ENCODE measurements at places on chromosomes 3 and 15. TPM values are rescaled to one million over a fixed set of nuclear protein-coding genes. Genes with fewer than 3 reads are reported as not detected.

DNA sequence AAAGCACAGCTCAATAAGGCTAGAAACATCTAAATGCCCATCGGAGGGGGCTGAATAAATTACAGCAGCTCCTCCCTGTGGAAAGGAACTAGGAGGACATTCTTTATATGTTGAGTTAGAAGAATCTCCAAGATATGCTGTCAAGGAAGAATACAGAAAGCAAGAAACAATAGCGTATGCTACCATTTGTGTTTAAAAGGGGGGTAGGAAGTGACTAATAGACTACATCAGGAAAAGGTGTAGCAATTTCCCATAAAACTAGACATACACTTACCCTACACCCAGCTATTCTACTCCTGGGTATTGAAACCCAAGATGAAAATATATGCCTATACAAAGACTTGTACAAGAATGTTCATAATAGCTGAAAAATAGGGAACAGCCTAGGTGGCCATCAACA lies 21.6 kb downstream of the SEC61A1 start:
- no peak for DNase-seq

GRCh38 chr3:100775226-100775625 lies 65.9 kb downstream of the TFG start:
- no peak for DNase-seq

GRCh38 chr3:122873741-122874515 lies 79.1 kb downstream of the SLC49A4 start:
- peak; percentile 3 for DNase-seq

DNA sequence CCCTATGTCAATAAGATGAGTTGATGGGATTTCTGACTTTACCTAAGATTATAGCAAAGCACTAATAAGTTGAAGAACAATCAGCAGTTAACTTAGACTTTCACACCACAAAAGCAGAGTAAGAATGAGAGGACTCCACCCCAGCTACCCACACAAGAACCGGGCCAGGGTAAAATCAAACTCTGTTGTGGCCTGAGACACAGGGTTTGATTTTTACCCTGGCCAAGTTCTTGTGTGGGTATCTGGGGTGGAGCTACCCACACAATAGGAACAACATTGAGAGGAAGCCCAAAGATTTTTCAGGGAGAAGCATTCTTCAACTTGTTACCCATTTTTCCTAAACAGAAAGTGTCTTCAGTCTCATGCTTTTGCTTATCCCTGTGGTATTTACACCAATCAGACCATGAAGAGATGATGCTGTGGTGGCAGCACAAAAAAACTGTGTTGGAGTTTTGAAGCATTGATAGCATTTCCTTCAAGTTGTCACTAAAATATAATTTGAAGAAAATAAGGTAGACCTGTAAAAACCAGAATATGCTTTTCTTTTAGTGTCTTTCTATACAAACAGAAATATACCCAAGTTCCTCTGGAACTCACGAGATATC lies 25.6 kb downstream of the CPOX start:
- no peak for DNase-seq

DNA sequence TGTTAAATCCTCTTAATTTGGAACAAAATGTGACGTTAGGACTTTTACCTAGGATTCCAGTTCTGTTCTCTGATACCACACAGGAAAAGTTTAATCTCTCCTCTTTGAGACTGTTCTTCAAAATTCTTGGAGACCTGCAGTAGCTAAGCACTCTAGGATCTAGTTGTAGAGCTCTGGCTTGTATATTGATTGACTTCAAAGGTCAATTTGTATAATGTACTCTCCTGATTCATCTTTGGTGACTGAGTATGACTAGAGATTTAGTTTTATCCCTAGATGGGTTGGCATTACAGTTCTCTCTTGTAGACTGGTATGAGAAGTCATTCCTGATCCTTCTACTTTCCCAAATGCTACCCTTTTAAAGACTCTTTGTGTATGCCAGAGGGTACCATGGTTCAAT lies 168.4 kb upstream of the TPRG1 start:
- DNase-seq: no peak

ZKSCAN7 gene
- 8.1 TPM for total RNA-seq

PCOLCE2 gene
- 2.4 TPM for total RNA-seq

MASP1 gene
- 26.5 TPM for total RNA-seq

- DNase-seq: no peak
These were observed 6.1 kb downstream of the CHRNA5 start for GRCh38 chr15:78571382-78571781.

RETNLB gene
- total RNA-seq: not detected

DNA sequence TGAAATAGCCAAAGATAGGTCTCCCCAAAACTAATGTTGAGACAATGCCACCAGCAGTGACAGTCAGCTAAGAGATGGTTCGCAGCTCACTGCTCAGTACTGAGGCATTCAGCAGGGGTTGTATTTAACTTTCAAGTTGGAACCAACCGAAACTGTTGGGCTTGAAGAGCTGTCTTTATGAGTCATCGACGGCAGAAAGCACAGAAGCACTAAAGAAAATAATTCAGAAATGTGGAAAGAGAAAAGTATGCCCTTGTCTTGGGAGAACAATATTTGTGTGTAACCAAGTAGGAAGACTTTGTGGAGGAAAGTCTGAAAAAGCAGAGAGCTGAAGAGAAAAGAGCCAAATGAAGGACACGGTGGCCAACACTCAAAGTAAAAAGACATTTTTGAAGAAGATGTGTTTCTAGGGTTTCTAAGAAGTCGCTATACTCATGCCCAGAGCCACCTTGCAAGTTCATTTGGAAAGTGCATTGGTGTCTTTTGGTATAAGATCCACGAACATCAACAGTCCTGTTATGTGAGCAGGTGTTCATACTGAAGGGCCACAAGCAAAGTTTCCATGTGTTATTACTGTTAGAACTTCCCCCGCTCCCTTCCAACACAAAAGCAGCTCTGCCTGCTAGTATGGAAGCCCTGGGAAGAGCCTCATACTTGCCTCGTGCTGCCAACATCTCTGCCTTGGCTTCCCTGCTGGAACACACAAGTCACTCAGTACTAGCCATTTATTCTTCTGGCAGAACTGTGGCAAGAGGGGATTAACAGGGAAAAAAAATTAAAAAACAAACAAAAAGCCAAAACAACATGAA lies 4.1 kb upstream of the RARB start:
- DNase-seq: no peak

RTP3 gene
- not detected for total RNA-seq

DNA sequence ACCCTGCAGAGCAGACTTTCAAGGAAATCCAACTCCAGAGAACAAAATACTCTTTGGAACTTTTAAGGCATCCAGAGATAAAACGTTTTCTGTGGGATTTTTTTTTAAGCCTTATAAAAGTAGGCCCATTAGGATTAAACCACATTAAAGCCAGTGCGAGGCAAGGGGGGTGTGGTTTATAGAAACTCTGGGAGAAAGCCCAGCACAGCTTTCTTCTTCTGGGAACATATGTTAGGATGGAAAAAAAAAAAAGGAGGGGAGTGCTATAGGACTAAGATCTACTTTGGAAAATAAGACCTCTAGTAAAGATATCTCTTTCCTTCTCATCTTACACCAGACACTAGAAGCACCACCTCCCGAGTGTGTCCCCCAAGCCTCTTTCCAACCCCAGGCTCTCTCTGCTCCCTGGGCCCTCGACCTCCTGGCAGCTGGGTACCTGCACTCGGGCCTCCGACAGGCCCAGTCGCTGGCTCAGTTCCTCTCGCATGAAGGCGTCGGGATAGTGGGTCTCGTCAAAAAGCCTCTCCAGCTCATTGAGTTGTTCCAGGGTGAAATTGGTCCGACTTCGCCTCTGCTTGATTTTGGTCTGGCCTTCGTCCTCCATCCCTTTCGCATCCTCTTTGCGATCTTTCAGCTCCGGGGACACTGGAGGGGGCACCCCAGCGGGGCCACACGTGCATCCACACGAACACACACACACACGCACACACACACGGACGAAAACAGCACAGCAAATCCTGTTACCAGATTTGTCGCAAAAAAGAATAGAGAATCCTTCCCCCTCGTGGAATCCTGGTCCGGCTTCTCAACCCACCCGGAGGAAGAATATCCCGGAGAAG lies 3.8 kb downstream of the SHOX2 start:
- peak; percentile 78 for DNase-seq

DNA sequence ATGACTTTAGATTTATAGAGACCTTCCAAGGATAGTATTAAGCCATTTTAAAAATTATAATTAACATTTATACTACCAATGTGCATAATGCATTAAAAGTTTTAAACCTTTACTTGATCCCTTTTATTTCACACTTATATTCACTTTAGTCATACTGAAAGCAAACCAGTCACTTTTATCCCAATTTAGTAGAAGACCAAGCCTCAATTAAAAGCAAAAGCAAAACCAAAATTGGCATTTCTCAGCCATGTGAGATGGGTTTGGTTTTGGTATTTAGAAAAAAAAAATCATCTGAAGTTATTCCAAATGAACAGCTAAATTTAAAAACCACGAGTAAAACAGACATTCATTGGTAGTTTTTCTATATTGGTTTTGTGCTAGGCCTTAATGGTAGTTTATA lies 249.4 kb downstream of the LPP start:
- DNase-seq: no peak

DNA sequence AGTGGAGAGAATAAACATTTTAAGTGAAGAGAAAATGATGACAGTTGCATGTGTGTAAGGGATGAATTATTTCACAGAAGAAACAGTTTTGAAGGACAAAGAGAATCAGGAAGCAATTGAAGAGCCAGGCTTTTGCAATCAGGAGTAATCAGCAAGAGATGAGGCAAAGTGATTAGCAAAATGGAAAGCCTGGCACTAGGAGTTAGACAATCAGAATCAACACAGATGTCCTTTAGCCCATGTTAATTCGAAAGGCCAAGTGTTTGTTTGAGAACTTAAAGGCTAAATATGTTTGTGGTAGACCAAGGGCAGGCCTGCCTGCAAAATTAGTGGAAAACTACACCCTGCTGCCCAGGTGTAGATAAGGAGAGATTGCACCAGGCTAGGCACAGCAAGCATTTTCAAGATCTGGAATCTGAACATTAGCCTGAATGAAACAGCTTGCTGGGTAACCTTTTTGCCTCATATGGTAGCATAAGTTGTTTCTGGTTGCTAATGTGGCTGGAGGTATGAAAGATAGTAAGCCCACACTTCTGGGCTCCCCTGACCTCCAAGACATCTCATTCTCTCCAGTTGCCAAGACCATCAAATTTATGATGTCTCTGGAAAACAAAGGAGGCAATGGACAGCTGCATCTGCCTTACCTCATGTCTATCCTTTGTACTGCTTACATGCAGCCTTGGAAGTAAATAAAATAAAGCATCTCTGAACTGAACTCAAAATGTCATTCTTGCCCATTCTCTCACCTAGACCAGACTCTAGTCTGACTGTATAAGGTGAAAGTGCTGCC lies 22.0 kb upstream of the LEKR1 start:
- no peak for DNase-seq

ITPKA gene
- 0.39 TPM for total RNA-seq

GRCh38 chr3:15428539-15428938 lies 1.1 kb downstream of the EAF1 start:
- DNase-seq: no peak

GRCh38 chr3:178845420-178846118 lies 226.0 kb downstream of the ZMAT3 start:
- DNase-seq: no peak

DNA sequence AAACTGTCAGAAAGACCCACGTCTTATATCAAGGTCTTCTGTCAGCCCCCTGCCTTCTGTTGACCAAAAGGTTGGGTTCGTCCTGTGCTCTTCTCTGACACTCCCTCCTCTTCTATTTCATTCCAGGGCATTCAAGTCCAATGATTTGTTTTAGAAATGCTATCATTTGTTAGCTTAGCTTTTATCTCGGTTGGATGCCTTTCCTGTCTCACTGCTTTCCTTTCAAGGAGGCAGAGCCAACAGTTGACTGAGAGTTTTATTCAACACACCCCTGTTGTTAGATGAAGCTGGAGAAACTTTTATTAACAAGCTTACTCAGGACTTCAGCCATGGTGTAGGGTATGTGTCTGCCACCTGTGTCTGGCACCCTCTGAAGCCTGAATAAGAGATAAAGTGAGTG lies 112.0 kb upstream of the SLC7A14 start:
- no peak for DNase-seq

- DNase-seq: no peak
These were observed 64.1 kb downstream of the CCDC33 start for GRCh38 chr15:74300057-74300795.

- DNase-seq: no peak
These were observed 90.2 kb downstream of the GHSR start for GRCh38 chr3:172357850-172358754.

LEKR1 gene
- total RNA-seq: 0.69 TPM

GRCh38 chr15:64343222-64343621 lies 12.8 kb downstream of the CSNK1G1 start:
- DNase-seq: no peak

DNA sequence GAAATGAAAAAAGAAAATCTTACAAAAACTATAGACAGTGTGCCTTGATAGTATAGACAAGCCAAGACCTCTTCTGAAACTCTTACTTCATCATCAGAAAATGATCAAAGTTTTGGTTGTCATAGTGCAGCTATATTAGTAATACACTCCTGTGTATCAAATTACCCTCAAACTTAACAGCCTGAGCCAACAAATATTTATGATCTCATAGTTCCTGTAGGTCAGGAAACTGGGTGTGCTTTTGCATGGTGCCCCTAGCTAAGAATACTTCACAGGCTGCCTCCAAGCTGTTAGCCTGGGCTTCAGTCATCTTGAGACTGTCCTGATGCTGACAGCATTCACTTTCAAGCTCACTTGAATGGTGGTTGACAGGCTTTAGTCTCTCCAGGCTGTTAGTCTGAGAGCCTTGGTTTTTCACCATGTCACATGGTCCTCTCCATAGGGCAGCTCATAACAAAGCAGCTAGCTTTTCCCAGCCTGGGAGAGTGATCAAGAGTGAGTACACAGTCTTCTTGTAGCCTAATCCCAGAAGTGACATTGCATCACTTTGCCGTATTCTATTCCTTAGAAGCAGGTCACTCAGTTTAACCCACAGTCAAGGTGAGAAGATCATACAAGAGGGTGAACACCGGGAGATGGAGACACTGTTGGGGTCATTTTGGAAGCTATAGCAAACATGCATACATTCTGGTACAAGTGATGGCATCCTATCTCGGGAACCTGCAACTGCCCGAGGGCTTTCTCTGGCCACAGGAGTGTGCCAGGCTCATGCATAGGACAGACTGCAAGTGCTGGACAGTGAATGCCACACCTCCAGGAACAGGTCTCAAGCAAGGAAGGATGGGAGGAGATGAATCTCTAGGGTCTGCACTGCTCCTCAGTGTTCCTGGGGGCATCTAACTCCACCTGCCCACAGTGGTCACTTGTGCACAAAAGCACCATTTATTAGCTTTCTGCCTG lies 173.4 kb upstream of the CADPS start:
- DNase-seq: no peak

DNA sequence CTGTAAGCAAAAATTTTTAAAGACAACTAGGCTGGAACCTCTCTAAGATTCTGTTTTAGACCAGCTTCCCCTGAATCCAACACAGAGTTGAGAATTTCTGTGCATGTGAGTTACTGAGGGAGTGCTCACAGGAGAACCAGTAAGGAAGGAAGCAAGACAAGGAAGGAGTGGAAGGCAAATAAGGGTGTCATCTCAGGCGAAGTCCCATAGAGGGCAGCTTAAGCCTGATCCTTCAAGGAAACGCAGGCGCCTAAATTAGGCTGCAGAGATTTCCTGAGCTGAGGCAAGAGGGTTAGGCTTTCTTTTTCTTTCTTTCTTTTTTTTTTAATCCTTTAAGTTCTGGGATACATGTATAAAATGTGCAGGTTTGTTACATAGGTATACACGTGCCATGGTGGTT lies 36.2 kb upstream of the COL6A6 start:
- DNase-seq: peak; percentile 75

GRCh38 chr3:18114894-18115293 lies 310.2 kb downstream of the SATB1 start:
- DNase-seq: no peak

All from skin of body (tissue), 3 donors.